ENCODE measurements at places on chromosomes 11 and 22.

- no peak for DNase-seq
Measured at GRCh38 chr11:15145615-15146014, 30.9 kb downstream of the INSC start.

DNA sequence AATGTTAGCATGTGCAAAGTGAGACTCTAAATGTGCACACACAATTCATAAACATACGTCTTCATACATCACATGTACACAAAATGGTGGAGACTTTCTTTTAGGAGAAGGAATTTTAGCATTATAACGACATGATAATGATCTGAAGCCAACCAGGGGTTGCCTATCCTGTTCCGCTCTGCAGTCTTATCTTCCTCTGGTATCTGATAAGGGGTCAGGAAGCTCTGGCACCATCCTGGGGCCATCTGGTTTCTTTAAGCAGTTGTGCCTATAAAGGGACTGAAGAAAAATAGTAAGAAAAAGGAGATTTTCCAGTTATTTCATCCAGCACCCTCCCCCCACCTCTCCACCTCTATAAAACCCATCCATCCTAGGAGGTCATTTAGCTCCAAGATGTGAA lies 5.8 kb upstream of the NUP50 start:
- no peak for DNase-seq

- peak; percentile 43 for DNase-seq
Measured at GRCh38 chr22:37951305-37951704, 2.1 kb downstream of the C22orf23 start.

- no peak for DNase-seq
Measured at GRCh38 chr22:35742342-35743100, 24.8 kb downstream of the APOL5 start.

GRCh38 chr22:26238596-26238995 lies 69.3 kb downstream of the SEZ6L start:
- DNase-seq = no peak

DNA sequence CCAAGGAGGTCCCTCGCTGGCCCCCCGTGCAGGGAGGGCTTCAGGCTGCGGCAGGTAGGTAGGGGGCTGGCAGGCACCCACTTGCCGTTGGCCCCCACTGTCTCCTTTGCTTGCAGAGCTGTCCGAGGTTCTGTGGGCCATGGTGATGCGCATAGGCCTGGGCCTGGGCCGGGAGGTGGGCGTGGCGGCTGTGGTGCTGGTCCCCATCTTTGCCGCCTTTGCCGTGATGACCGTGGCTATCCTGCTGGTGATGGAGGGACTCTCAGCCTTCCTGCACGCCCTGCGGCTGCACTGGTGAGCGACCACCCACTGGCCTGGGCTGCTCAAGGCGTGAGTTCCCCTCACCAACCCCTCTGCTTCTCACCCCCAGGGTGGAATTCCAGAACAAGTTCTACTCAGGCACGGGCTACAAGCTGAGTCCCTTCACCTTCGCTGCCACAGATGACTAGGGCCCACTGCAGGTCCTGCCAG lies 11.6 kb downstream of the TCIRG1 start:
- peak; percentile 27 for DNase-seq

Measured in iPS-NIHi11 (cell line).